Jurkat, Clone E6-1 (cell line): ENCODE measurements at places on chromosomes 1 and 21.

DNA sequence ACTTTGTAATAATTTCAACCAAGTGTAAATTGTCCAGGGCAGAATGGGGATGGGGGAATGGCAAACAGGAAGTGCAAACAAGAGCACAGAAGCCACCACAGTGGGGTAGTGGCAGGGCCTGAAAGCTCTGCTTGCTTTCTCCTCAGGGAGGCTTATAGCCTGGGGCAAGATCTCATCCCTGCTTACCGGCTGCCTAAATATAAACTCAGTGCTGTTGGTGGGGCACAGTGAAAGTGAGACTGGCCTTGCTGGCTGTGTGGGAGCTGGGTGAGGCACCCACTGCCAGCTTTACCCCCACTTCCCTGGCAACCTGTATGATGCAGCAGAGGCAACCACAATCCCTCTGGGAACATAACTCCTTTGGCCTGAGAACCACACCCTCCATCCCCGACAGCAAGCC is 15.2 kb downstream of the STYXL2 start:
- peak; percentile 75 for DNase-seq

- no peak for DNase-seq
These were observed 14.0 kb downstream of the ZBTB40 start for GRCh38 chr1:22465671-22466070.

DNA sequence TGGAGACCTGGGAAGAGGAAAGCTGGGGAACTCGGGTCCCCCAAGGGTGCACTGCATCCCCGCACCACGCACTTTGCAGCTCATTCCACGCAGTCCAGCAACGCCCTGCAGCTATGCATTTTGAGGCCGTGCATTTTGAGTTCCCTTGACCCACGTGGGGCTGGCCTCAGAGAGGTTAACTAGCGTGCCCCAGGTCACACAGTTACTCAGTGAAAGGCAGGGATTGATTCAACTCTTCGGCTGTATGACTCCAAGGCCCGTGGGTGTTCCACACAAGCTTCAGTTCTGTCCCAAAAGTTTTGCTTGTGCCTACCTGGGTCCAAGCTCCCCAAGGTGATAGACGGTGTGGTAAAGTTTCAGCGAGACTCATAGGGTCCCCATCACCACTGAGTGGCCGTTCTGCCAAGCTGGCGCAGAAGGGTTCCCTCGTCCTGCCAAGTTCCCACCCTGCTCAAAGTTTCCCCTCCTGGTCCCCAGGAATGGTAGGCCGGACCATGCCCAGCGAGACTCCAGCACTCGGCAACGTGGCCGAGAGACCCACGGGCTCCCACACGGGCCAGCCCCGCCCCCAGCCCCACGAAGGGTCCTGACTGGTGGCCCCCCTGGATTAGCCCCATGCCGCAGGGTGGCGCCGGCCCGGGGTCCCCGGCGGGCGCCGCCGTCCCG is 611 bp downstream of the HSPG2 start:
- DNase-seq: no peak

- no peak for DNase-seq
These were observed 442.8 kb downstream of the SETD4 start for GRCh38 chr21:35617491-35617890.

GRCh38 chr1:27005648-27006496 is 6.8 kb downstream of the TENT5B start:
- DNase-seq: no peak

- DNase-seq: no peak
These were observed 480.3 kb downstream of the MRPL39 start for GRCh38 chr21:25127007-25127406.

- no peak for DNase-seq
These were observed 456.9 kb upstream of the LRRC7 start for GRCh38 chr1:69110851-69111250.

DNA sequence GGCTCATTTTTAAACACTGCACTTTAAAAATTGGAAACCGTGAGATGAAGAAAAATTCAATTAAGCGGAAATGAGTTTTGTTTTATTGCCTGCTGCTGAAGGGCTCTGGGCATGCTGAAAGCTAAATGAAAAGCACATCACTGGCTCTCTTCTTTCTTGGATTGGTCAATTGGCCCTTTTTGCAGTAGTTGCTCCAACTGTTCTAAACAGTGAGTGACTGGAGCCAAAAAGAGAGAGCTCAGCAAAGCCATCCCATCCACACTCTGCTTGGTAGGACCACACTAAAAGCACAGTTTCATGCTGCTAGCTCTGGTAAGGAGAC is 48.1 kb downstream of the LHX4 start:
- DNase-seq: no peak

DNA sequence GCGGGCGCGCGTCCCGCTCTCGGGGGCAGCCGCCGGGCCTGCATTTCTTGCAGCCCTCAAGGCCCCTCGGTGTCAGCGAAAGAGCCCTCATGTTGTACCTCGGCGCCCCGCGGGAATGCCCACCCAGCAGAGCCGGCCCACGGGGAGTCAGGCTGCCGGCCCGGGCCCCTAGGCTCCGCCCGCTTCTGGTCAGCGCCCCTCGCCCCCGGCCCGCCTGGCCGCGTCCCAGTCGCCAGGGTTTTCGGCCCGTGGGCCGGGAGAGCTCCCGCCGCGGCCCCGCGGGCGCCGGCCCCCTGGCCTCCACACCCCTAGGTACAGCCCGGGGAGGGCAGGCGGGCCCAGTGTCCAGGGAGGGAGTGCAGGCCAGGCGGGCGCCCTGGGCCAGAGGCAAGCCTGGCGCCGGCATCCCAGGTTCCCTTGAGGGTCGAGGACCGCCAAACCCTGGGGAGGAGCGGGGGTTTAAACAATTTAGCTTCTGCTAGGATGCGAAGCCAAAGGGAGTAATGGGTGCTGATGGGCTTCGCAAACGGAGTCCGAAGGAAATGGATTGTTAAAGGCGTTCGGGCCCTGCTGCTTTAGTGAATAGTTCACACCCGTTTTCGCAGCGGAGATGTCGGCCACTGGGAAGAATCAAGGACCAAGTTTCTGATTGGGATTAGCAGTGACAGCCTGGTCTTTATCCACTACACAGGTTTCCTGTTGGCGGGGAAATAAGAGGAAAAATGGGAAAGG is 486 bp upstream of the KCNA3 start:
- DNase-seq: no peak

DNA sequence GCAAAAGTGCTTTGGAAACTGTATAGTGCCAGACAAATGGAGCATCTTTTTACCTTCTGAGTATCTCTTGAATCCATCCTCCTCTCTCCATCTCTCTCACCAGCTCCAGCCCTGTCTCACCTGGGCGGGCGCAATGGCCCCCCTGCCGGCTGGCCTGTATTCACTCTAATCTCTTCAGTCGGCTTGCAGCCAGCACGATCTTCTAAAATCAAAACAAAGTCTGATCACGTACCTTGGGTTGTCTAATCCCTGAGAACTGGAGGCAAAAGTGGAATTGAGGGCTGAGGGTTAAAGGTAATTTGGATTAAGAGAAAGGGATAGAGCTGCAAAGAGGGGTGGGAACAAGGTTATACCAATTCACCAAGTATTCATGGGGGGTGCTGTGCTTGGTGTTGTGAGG is 46.0 kb upstream of the LRRN2 start:
- DNase-seq: no peak

GRCh38 chr1:39992888-39993287 is 37.9 kb downstream of the MFSD2A start:
- DNase-seq: no peak

GRCh38 chr21:39715804-39716397 is 29.1 kb upstream of the IGSF5 start:
- DNase-seq: peak; percentile 19

DNA sequence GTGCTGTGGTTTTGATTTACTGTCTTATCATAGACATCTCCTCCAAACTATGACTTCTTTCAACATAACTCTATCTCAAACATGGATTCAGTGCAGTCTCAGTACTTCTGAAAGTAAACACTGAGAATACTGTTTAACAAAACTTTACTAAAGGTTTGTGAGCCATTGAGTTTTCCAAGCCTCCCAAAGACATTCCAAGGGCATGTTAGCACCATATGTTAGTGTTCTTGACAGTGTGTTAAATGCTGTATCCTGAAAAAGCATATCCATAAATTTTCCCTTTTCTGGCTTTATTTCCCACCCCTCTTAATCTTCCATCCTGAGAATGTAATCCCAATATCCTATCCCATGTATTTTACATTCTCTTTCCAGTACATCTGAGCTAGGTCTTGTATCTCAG is 446.8 kb upstream of the CXADR start:
- no peak for DNase-seq

- no peak for DNase-seq
These were observed 143.1 kb downstream of the CACNA1E start for GRCh38 chr1:181626279-181626938.

GRCh38 chr21:42905195-42905594 is 12.1 kb downstream of the NDUFV3 start:
- no peak for DNase-seq

GRCh38 chr1:3963554-3963953 is 63.5 kb upstream of the C1orf174 start:
- DNase-seq: no peak

GRCh38 chr1:230215031-230215430 is 148.0 kb downstream of the GALNT2 start:
- no peak for DNase-seq

DNA sequence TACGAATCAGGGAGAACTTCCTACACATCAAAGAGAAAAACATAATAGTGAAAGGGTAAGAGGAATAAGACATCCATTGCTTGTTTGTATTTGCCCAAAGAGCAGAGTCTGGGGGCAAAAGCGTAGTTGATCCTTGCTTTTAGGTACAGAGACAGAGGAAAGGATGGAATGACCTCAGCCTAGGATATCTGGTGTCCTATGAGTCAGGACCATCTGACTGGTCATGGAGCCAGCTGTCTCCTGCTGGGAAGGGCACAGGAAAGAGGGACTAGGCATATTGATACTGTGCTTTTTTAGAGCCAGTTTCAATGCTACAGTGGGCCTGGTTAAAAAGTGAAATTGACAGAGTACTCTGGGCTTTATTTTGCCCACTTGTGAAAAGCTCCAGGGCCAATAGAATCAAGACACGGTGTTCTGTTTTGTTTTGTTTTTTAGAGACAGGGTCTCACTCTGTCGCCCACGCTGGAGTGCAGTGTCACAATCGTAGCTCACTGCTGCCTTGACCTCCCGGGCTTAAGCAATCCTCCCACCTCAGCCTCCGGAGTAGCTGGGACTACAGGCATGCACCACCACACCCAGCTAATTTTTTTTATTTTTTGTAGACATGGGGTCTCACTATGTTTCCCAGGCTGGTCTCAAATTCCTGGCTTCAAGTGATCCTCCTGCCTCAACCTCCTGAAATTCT is 3.2 kb downstream of the PLEKHO1 start:
- no peak for DNase-seq

DNA sequence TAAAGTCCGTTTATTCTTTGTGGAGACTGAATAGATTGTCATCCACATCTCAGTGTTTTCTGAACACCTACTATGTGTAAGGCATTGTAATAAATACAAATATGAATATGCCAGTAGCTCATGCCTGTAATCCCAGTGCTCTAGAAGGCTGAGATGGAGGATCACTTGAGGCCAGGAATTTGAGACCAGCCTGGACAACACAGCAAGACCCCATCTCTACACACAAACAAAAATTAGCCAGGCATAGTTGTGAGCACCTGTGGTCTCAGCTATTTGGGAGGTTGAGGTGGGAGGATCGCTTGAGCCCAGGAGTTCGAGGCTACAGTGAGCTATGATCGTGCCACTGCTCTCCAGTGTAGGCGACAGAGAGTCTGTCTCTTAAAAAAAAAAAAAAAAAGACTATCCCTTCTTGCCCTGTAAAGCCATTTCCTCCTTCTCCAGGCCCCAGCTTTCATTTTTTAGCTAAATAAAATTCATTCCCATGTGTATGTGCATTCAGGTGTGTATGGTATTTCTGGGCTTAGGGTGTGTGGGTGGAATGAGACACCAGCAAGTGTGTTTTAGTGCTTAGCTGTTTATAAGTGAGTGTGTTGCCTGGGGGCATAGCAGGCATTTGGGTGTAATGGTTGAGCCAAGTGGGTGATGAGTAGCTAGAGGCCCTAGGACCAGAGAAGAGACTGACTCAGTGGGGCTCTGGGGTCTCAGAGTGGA is 7.8 kb downstream of the CELSR2 start:
- no peak for DNase-seq

- DNase-seq: no peak
These were observed 310.2 kb upstream of the AJAP1 start for GRCh38 chr1:4344065-4344732.

- DNase-seq: no peak
These were observed 47.6 kb upstream of the RGS8 start for GRCh38 chr1:182731852-182732575.

DNA sequence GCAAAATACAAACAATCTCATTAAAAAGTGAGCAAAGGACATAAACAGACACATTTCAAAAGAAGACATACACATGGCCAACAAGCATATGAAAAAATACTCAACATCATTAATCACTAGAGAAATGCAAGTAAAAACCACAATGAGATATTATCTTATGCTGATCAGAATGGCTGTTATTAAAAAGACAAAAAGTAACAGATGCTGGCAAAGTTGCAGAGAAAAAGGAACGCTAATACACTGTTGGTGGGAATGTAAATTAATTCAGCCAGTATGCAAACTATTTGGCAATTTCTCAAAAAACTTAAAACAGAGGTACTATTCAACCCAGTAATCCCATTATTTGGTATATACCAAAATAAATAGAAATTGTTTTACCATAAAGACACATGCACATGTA is 32.2 kb upstream of the TNFSF18 start:
- no peak for DNase-seq

- DNase-seq: no peak
These were observed 810 bp downstream of the ZBTB37 start for GRCh38 chr1:173869021-173869359.

GRCh38 chr1:99176753-99177152 is 87.5 kb upstream of the PLPPR4 start:
- no peak for DNase-seq

DNA sequence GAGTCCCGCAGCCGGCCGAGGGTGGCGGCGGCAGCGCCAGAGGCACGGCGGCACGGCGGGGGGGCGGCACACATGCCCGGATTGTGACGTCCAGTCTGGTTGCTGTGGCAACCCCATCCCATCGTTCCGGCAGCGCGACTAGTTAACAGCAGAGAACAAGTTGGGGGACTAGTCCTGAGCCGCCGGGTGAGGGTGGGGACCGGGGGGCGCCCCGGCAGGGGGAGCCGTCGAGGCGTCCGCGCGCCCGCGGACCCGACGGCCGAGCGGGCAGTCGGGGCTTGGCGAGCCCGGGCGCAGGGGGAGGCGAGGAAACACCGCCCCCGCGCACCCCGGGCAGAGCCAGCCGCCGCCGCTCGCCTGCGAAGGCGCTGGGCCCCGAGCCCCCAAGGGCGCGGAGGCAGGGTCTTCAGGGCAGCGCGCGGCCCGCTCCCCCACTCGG is at the start of gene CHD5:
Gene CHD5 (minus strand): TSS at position 54 of the 439 bp plus-strand sequence. CDS start 298 bp downstream, outside the sequence.
- DNase-seq: no peak
